ENCODE measurements at places on chromosomes 2 and 18.

- DNase-seq: no peak
These were observed 187.5 kb upstream of the MAP2 start for GRCh38 chr2:209236377-209236776.

DNA sequence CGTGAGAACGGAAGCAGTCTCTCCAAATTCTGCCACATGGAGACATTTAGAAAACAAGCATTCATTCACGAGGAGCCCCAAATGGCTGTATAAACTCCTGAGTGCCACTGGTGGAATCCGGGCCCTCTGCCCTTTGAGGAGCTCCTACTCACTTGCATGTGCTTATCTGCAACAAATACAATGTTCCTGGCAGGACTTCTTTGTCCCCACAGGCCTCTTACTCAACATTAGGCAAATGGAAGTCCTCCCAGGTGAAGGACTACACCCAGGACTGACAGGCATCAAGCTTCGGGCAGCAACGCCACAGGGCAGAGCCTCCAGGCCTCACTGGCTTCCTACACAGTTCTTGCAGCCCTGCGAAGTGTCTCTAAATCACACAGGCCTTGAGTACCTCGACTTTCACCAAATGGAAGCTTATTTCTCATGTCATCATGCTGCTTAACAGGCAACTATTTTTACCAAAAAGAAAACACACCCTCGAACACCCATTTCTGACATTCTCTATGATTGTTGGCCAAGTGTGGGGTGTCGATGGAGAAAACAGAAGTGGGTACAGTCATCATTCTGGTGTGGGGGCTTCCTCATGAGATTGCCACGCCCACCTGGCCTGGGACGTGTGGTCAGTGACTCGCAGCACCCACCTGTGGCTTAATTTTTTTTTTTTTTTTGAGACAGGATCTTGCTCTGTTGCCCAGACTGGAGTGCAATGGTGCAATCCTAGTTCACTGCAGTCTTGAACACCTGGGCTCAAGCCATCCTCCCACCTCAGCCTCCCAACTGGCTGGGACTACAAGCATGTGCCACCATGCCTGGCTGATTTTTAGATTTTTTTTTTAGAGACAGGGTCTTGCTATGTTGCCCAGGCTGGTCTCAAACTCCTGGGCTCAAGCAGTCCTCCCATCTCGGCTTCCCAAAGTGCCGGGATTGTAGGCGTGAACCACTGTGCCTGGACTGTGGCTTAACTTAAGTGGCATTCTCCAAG is 186.8 kb upstream of the GLI2 start:
- no peak for DNase-seq

- DNase-seq: no peak
These were observed 55.4 kb downstream of the POLR1A start for GRCh38 chr2:86050301-86050700.

- no peak for DNase-seq
These were observed 44.9 kb upstream of the ID2 start for GRCh38 chr2:8636721-8637636.

DNA sequence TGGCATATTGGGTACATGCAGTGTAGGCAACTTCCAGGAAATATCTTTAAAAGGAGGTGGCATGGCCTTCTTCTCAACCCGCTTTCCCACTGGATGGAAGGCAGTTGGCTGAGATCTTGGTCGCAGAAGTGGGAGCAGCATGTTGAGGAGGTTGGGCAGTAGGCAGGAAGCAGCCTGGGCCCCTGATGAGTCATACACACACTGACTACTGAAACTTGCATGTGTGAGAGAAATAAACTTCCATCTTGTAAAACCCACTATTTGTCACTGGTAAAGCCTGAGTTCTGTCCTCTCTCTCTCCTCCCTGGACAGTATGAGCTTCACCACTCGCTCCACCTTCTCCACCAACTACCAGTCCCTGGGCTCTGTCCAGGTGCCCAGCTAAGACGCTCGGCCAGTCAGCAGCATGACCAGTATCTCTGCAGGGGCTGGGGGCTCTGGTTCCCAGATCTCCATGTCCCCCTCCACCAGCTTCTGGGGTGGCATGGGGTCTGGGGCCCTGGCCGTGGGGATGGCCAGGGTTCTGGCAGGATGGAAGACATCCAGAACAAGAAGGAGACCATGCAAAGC is 233.8 kb upstream of the SPRED2 start:
- DNase-seq: no peak
